ENCODE measurements at places on chromosomes 6 and 20. TPM values are rescaled to one million over a fixed set of nuclear protein-coding genes. Genes with fewer than 3 reads are reported as not detected.

DNA sequence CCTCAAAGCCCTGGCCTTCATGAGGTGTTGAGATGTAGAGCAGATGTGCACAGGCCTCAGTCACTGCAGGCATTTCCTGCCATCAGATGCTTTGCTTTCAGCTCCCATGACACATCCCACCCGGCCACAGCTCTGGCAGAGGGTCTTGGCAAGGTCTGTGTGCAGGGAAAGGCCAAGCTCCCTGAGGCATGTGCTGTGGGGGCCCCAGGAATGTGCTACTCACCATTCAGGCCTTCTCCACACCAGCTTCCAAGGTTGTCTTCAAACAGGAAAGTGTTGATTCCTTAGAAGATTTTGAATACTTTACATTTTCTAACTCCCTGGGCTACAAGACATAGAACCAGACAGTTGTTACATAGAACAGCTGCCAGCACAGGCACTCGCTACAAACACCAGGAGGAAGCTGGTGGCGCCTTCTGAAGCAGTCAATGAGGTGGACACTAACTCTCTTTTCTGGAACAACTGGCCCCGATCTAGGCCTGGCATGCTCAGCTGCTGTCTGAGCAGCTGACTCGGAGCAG is 27.8 kb downstream of the CASS4 start:
- DNase-seq = no peak

DNA sequence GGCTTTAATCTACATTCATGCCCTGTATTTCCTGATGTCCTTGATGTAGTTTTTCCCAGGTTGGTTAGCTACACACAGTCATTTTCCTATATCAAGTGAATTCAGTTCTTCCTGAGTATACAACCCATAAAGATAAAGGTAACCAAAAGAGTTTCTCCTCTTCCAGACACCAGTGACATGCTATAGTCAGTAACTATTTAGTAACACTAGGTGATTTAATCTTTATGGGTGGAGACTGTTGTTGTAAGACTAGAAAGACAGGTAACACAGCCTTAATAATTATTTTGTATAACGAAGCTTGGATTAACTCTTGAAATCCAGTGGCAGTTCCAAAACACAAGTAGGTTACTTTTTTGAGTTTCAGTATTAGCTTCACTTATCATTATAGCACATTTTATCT is 17.6 kb downstream of the MCUR1 start:
- DNase-seq = no peak

DNA sequence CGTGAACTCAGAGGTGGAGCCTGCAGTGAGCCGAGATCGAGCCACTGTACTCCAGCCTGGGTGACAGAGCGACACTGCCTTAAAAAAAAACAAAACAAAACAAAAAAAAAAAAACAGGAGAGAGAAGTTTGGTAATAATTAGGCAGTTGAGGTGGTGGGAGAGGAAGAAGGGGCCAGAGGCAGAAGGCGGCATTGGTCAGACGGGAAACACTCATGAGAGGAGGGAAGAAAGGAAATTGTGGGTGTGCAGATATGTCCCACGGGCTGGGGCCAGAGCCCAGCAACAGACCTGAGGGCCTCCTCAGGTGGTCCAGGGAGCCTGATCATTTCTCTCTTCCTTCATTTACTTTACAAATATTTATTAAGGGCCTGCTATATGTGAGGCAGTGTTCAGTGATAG is 20.0 kb downstream of the SULF2 start:
- DNase-seq = no peak

DNA sequence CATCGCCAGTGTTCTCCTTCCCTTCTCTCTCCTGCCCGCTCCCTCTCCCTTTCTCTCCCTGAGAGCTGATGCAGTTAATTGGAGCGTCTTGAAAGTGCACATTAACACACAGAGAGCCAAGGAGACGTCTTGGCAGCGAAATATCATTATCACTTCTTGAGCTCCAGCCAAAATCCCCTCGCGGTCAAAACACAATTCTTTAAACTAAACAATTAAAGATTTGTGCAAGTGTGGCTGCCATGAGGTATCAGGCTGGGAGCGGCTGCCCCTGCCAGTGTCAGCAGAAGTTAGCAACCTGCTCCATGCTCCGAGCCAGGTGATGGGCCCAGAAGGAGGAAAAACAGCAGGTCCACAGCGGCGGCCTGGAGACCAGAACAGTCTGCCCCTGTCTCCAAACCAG is 100.9 kb upstream of the FOXP4 start:
- DNase-seq = peak; percentile 19

The ELOVL2 gene
- total RNA-seq = not detected

The RAMACL gene
- 0.44 TPM for total RNA-seq

GRCh38 chr6:7156643-7157278 is 49.0 kb downstream of the RREB1 start:
- no peak for DNase-seq

The TSBP1 gene
- not detected for total RNA-seq

The CLPSL1 gene
- total RNA-seq = not detected

DNA sequence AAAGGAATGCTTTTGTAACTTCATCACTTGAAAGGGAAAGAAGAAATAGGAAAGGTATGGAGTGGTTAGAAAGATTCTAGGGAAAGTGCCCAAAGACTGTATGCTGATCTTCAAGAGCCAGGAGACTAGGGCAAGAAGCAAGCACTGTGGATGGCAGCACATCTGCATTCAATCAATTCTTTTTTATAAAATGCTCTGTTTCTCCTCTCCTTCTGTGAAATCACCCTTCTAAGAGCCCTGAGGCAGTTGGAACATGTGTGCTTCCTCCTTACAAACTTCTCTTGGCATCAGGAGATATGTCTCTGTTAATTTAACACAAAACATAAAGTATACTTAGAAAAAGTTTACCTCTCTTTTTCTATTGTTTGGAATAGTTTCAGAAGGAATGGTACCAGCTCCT is 1162.2 kb upstream of the GJE1 start:
- no peak for DNase-seq

The IMPG1 gene
- total RNA-seq = not detected

DNA sequence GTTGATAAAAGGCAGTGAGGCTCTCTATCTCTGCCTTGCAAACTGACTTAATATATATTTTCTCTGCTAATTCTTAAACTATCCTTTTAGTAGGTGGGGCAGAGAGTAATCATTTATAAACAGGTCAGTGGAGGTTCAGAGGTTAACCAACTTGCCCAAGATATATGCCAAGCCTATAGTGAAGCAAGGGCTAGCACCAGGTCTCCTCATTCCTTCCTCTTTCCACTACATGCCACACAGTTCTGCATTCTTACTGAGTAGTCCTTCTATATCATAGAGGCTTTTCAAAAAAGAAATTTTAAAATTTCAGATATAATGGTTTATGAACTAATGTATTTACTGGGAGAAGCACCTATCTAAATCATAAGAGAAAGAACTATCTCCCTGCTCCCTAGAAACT is 8.5 kb downstream of the ARG1 start:
- DNase-seq = no peak

GRCh38 chr20:59858425-59858824 is 75.0 kb downstream of the SYCP2 start:
- DNase-seq = no peak

DNA sequence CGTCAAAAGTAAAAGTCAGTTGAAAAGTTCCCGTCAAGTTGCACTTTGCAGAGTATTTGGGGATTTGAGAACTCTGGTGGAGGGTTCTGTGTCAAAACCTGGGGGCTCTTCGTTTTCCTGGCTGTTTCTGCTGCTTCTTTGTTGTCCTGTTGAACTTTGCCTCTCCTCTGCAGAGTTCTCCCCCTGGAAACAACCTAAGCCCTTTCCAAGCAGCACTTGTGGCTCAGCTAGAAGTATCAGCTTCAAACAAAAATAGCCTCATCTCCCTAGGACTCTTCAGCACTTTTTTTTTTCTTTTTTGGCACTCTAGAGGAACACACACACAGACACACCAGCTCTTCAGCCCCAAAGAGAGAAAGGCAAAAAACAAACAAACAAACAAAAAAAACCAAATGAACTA is at the start of gene TRDN:
TRDN (minus strand) TSS at position 169 of the 400 bp plus-strand sequence. CDS start 175 bp downstream, outside the sequence.
- no peak for DNase-seq

- no peak for DNase-seq
Observed at GRCh38 chr20:56151834-56152233, 96.7 kb upstream of the MC3R start.

The TGM2 gene
- total RNA-seq = 0.50 TPM

DNA sequence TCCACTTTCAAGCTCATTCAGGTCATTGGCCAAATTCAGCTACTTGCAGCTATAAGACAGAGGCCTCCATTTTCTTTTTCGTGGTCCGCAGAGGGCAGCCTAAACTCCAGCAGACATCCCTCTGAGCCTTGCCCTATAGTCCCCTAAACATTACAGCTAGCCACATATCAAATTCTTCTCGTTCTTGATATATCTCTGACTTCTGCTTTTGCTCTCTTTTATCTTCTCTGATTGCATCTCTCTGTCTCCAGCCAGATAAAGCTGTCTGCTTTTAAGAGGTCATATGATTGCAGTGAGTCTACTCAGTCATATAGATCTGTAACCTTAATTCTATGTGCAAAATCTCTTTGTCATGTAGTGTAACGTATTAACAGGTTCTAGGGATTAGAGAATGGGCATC is 358.4 kb upstream of the RGS17 start:
- DNase-seq = no peak

DNA sequence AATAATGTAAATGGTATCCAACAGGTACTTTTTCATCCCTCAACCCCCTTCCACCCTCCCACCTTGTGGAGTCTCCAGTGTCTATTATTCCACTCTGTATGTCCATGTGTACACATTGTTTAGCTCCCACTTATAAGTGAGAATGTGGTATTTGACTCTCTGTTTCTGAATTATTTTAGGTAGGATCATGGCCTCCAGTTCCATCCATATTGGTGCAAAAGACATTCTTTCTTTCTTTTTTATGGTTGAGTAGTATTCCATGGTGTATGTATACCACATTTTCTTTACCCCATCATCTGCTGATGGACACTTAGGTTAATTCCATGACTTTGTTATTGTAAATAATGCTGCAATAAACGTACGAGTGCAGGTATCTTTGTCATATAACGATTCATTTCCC is 58.2 kb upstream of the PRND start:
- no peak for DNase-seq

DNA sequence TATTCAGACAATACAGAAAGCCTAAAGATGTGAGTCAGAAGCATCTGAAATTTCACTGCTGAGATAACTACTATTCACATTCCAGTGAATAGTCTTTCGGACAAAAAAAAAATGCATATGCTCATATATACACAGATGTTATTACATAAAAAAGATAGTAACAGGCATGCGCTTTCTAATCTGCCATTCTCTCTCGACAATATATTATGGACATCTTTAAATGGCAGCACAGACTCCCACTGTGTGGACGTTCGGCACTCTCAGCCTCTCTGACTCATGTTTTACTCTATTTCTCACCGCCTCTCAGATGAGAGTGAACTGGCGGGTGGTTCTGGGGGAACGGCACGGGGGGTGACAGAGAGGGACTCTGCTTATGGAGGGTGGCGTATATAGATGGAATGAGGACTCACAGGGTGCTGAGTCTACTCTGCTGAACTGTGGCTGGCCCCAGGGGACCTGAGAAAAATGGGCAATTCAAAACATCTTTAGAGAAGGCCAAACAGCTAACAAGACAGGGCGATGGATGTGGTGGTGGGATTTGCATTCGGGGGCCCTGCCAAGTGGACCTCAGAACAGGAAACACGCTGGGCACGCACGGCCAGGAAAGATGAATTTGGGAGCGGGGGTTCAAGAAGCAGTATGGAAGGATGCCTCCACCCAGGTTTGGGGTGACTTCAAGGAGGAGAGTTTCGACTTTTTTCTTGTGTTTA is 68.9 kb downstream of the MDGA1 start:
- no peak for DNase-seq

DNA sequence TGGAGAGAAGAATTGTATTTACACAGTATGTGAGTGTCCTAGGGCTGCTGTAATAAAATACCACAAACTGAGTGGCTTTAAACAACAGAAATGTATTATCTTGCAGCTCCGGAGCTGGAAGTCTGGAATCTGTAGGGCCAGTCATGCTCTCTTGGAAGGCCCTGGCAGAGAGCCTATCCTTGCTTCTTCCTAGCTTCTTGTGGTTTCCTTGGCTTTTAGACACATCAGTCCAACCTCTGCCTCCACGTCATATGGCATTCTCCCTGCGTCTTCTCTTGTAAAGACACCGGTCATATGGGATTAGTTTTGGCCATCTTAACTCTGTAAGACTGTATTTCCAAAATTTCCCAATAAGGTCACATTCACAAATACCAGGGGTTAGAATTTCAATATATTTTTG is 10.8 kb downstream of the FNDC1 start:
- no peak for DNase-seq

GRCh38 chr6:148044261-148044751 is 298.3 kb upstream of the SASH1 start:
- DNase-seq = no peak

- no peak for DNase-seq
Observed at GRCh38 chr6:152380351-152380767, 256.8 kb downstream of the SYNE1 start.

- DNase-seq = no peak
Observed at GRCh38 chr20:53914781-53915445, 155.5 kb downstream of the BCAS1 start.

DNA sequence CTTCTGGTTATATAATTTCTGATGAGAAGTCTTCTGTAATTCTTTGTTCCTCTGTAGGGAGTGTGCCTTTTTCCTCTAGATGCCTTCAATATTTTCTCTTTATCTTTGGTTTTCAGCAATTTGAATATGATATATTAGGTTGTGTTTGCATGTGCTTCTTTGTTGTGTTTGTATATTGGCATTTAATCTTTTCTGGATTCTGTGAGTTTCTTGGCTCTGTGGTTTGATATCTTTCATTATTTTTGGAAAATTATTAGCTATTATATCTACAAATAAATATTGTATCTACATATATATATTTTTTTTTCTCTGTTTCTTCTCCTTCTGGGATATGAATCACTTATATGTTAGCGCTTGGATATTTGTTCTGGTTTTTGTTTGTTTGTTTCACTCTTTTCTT is 9.1 kb upstream of the DBNDD2 start:
- DNase-seq = no peak

- no peak for DNase-seq
Observed at GRCh38 chr6:78615430-78615904, 251.9 kb upstream of the IRAK1BP1 start.

DNA sequence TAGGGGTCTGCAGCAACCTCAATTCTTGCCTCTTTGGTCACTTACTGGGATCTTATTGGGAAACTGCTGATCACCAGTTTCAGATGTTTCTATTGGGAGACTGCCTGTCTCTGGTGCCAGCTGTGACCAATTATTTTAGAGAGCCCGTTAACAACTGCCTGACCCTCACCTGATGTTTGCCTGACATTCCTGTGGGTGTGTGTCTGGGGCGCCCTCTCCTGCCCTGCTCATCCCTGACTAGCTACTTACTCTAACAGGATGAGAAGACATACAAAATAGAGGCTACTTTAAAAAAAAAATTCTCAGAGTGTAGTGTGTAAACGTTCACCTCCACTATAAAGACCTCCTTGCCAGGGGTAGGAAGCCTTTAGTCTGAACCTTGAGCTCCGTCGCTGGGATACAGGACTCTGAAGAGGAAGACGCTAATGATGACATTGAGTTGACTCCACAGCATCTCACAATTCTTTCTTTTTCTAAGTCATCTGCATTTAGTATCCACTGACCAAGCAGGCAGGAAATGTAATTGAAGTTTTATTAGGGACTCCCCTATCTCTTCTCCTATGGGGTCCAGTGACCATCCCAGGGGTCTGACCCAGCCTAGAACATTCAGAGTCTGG is 54.6 kb upstream of the DDR1 start:
- DNase-seq = no peak

GRCh38 chr6:51959744-51960383 is 127.5 kb downstream of the PKHD1 start:
- DNase-seq = peak; percentile 51

Data from activated naive CD8-positive, alpha-beta T cell treated with anti-CD3 and anti-CD28 coated beads, Interleukin-2, amount 10 ng/mL, durations not matched to agents 7 days and 5 days (primary cell).